Activated CD4-positive, CD25-positive, alpha-beta regulatory T cell treated with anti-CD3 and anti-CD28 coated beads, Interleukin-2, amount 50 U/mL, for 16 hours (primary cell): ENCODE measurements at places on chromosomes 12 and 14.
A peak's percentile ranks its signal among the peaks of the same experiment; 100 is the strongest.

- DNase-seq = no peak
Measured at GRCh38 chr12:11609045-11609444, 40.4 kb upstream of the ETV6 start.

DNA sequence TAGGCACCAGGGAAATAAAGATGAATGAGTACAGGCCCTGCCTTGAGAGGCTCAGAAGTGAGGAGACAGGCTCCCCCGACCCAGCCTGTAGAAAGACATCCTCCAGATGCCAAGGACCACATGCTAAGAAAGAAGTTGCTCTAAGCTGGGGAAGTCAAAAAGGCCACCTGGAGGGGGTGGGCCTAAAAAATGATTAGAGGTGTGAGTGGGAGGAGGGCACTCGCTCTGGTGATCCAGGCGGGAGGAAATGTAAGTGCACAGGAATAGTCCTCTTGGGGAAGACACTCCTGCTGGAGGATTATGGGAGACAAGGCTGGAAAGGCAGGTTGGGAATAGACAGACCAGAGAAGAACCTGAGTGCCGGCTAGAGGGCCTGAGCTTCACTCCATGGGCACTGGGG lies 32.2 kb downstream of the SMUG1 start:
- no peak for DNase-seq

- DNase-seq = no peak
Measured at GRCh38 chr12:93115198-93115601, 186.1 kb upstream of the EEA1 start.

- no peak for DNase-seq
Measured at GRCh38 chr12:100346660-100347059, 10.2 kb upstream of the SLC17A8 start.

- no peak for DNase-seq
Measured at GRCh38 chr12:26272851-26273250, 77.5 kb downstream of the SSPN start.

GRCh38 chr14:104150136-104151025 lies 12.0 kb downstream of the KIF26A start:
- no peak for DNase-seq

- DNase-seq = no peak
Measured at GRCh38 chr14:38038986-38039385, 168.7 kb upstream of the SSTR1 start.

DNA sequence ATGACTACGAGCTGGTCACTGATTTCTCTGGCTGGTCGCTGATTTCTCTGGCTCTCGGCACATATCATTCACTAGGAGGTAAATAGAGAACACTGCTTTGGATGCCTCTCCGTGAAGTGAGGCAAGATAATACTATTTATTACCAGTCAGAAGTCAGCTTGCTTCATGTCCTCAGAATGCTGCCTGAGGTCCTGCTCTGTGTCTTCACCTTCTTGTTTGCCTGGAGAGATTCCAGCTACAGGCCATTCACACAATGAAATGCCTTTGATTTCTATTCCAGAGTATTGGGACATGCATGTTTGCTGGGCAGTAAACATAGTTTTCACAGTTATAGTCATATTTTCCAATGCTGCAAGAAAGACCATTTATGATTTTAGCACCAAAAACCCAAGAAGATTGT lies 106.7 kb downstream of the AEBP2 start:
- no peak for DNase-seq

DNA sequence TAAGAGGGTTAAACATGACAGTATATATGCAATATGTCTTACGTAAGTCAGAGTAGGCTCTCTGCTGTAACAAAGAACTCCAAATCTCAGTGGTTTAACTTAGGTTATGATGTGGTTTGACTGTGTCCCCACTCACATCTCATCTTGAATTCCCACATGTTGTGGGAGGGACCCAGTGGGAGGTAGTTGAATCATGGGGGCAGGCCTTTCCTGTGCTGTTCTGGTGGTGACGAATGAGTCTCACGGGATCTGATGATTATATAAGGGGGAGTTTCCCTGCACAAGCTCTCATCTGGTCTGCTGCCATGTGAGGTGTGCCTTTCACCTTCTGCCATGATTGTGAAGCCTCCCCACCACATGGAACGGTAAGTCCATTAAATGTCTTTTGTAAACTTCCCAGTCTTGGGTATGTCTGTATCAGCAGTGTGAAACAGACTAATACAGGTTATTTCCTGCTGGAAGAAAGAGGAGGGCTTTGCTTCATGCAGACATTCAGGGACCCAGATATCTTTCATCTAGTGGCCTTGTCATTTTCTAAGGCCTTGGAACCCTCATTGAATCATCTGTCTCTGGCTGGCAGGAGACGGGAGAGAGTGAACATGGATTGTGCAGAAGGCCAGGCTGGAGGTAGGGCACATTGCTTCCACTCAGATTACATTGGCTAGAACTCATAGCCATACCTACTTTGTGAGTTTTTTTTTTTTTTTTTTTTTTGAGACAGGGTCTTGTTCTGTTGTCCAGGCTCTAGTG lies 96.1 kb downstream of the CRADD start:
- peak; percentile 38 for DNase-seq

GRCh38 chr14:29821661-29822429 lies 105.8 kb downstream of the PRKD1 start:
- no peak for DNase-seq

GRCh38 chr14:75823334-75823733 lies 158.5 kb downstream of the TGFB3 start:
- DNase-seq = no peak

GRCh38 chr12:30811966-30812365 lies 57.2 kb upstream of the CAPRIN2 start:
- no peak for DNase-seq

DNA sequence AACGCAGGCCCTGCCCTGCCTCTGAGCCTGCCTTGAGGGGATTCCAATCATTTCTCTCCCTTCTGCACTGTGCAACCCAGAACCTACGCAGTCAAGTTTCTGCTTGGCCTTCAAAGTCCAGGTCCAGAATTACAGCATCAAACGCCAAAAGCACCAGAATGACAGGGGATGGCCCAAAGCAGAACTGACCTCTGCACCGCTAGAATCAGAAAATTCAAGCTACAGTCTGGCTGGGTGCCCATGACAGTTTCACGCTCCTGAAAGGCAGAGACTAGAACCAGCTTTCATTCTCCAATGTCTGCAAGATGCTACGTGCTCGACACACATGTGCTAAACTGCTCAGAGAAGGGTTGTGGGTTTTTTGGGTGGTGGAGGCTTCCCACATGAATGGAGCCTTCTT lies 4.1 kb downstream of the CLMN start:
- DNase-seq = no peak

GRCh38 chr12:67040861-67041137 lies 228.4 kb upstream of the CAND1 start:
- no peak for DNase-seq

GRCh38 chr12:65918021-65918420 lies 93.7 kb downstream of the HMGA2 start:
- no peak for DNase-seq
